ENCODE measurements at places on chromosomes 2 and 18. TPM values are rescaled to one million over a fixed set of nuclear protein-coding genes. Genes with fewer than 3 reads are reported as not detected.

GRCh38 chr2:190979906-190980629 lies 33.9 kb downstream of the STAT1 start:
- peak; percentile 95 for DNase-seq
- H3K4me1 ChIP-seq, result peaks cover 12% of the 10 kb centered on the region
- H3K27ac ChIP-seq, result peak overlapping the region; percentile 52

GRCh38 chr2:128017561-128017960 lies 10.3 kb downstream of the SAP130 start:
- no peak for DNase-seq
- no peaks in the 10 kb centered on the region for H3K4me1 ChIP-seq
- no peaks in the 10 kb centered on the region for H3K27me3 ChIP-seq
- H3K27ac ChIP-seq, result no peak overlapping the region

Gene KYNU
- total RNA-seq, result not detected

GRCh38 chr2:3073041-3073595 lies 304.5 kb downstream of the EIPR1 start:
- no peaks in the 10 kb centered on the region for H3K36me3 ChIP-seq
- H3K27me3 ChIP-seq, result no peaks in the 10 kb centered on the region
- DNase-seq, result no peak
- no peaks in the 10 kb centered on the region for H3K4me1 ChIP-seq
- no peak overlapping the region for H3K4me3 ChIP-seq

DNA sequence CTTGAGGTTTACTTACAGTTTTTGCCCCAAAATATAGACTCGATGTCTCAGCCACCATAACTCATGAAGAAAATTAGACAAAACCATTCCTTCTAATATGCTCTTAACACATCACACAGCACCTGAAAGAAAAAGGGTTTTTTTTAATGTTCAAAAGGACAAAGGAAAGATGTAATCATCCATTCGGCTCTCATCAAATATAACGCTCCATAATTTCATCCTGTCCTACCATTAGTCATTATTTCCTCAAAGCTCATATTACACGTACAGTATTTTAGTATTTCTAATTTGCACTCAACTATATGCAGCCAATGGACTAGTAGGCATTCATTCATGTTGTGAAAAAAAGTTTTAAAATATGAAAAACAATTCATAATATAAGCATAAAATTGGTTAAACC lies 24.8 kb downstream of the ESCO1 start:
- no peaks in the 10 kb centered on the region for H3K4me1 ChIP-seq
- no peak overlapping the region for H3K4me3 ChIP-seq
- peaks cover 69% of the 10 kb centered on the region for H3K36me3 ChIP-seq

DNA sequence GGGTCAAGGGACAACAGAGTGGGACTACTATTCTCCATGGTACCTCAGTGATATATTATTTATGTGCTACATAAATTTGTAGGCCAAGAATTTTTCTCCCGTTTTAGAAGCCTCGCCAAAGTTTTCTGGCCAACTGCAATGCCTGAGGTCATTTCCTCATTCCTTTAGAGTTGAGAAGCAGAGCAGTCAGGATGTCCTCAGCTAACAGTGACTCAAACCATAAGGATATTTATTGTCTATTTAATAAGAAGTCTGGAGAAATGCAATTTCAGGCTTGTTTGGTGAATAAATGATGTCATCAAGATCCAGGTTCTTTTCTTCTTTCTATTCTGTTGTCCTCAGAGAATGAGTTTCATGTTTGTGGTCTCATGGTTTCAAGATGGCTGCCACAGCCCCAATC lies 91.0 kb downstream of the ADCYAP1 start:
- no peak overlapping the region for H3K27ac ChIP-seq
- DNase-seq, result no peak
- H3K27me3 ChIP-seq, result no peaks in the 10 kb centered on the region
- no peak overlapping the region for H3K4me3 ChIP-seq
- H3K36me3 ChIP-seq, result no peaks in the 10 kb centered on the region

- DNase-seq, result no peak
- no peaks in the 10 kb centered on the region for H3K27me3 ChIP-seq
- H3K4me1 ChIP-seq, result no peaks in the 10 kb centered on the region
- no peak overlapping the region for H3K27ac ChIP-seq
Measured at GRCh38 chr18:45127405-45127804, 446.7 kb downstream of the SETBP1 start.

- no peak for DNase-seq
- no peaks in the 10 kb centered on the region for H3K27me3 ChIP-seq
- no peaks in the 10 kb centered on the region for H3K36me3 ChIP-seq
Measured at GRCh38 chr18:28791101-28791500, 614.2 kb upstream of the CDH2 start.

DNA sequence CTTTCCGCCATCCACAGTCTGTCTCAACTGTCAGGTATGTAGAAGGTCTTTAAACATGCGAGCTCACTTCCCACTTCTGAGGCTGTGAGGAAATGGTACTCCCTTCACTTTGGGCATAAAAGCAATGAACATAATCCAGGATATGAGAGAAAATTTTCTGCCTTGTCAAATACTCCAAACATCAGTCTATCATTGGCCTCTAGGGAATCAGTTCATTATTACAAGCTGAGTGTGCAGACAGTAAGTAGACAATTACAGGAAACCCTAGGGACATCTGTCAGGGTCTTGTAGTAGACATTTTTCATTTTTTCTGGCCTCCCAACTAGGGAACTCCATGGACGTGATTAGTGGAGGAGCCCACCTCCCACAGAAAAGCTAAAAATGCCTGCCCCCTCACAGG lies 13.6 kb upstream of the APCDD1 start:
- H3K4me3 ChIP-seq, result no peak overlapping the region
- H3K4me1 ChIP-seq, result no peaks in the 10 kb centered on the region

DNA sequence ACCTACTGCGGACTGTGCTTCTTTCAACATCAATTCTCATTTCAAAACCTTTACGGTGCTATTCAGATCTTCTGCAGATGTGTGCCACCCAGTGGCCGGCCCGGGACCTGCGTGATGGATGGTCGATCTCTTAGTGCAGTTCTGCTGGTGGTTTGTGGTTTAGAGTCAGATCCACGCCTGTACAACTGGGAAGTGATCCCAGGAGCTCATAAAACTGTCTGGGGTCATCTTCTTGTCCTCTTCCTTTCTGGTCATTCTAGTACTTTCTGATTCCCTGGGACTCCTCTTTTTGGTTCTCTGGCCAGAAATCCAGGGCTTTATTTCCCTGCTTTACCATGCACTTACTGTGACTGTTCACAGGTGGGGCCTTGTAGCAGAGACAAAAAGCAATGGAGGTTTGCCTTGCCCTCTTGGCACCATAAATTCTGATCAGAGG lies 15.8 kb upstream of the SELENOI start:
- peak; percentile 92 for DNase-seq
- H3K4me3 ChIP-seq, result no peak overlapping the region
- H3K27ac ChIP-seq, result no peak overlapping the region
- H3K36me3 ChIP-seq, result no peaks in the 10 kb centered on the region

- no peaks in the 10 kb centered on the region for H3K36me3 ChIP-seq
- H3K4me1 ChIP-seq, result peaks cover 84% of the 10 kb centered on the region
- peak overlapping the region; percentile 82 for H3K27ac ChIP-seq
- no peaks in the 10 kb centered on the region for H3K27me3 ChIP-seq
- DNase-seq, result peak; percentile 81
- no peak overlapping the region for H3K4me3 ChIP-seq
Measured at GRCh38 chr2:235005603-235006259, 53.9 kb downstream of the SH3BP4 start.

Gene SERPINB11
- not detected for total RNA-seq

Gene CPS1
- 14.9 TPM for total RNA-seq

Gene FAM110C
- 8.7 TPM for total RNA-seq
